ENCODE measurements at places on chromosomes 16 and 17.

GRCh38 chr16:920051-920681 is 50.6 kb downstream of the LMF1 start:
- DNase-seq, result no peak

GRCh38 chr17:78563189-78564145 is 13.7 kb downstream of the DNAH17 start:
- DNase-seq, result no peak

DNA sequence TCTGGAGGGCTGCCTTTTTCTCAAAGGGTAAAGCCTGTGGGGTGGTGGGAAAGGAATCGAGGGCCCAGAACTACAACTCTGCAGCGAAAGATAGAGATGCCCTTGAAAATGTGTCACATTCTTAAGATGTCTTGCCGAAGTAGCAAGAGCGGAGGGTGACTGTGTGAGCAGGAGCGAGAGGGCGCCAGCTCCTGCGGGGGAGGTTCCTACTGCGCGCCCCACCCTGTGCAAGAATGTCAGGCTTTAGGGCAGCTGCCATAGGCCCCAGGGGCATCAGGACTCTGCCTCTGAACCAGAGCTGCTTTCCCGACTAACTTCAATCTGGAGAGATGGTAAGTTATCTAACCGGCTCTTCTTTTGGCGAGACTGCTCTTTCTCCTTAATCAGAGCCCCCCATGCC is 11.8 kb upstream of the ITGAE start:
- no peak for DNase-seq

GRCh38 chr17:1186214-1186820 is 6.5 kb upstream of the ABR start:
- DNase-seq, result no peak

DNA sequence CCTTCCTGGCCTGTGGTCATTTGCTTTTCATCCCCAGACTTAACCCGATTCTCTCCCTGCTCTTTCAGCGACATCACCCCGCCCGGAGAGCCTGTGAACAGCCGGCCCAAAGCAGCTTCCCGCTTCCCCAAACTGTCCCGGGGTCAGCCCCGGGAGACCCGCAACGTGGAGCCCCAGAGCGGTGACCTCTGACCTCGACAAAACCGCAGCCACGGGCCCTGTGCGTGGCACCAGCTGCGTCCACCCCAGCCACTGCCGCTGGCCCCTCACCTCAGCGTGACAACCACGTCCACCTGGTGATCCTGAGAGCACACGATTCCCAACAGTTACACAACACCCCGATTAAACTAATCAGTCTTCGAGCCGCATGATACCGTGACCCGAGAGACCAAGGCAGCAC is 235.2 kb downstream of the CPPED1 start:
- no peak for DNase-seq

- DNase-seq, result no peak
Observed at GRCh38 chr16:24685539-24686432, 43.7 kb upstream of the TNRC6A start.

- DNase-seq, result no peak
Observed at GRCh38 chr16:12132290-12132689, 155.8 kb downstream of the SNX29 start.

DNA sequence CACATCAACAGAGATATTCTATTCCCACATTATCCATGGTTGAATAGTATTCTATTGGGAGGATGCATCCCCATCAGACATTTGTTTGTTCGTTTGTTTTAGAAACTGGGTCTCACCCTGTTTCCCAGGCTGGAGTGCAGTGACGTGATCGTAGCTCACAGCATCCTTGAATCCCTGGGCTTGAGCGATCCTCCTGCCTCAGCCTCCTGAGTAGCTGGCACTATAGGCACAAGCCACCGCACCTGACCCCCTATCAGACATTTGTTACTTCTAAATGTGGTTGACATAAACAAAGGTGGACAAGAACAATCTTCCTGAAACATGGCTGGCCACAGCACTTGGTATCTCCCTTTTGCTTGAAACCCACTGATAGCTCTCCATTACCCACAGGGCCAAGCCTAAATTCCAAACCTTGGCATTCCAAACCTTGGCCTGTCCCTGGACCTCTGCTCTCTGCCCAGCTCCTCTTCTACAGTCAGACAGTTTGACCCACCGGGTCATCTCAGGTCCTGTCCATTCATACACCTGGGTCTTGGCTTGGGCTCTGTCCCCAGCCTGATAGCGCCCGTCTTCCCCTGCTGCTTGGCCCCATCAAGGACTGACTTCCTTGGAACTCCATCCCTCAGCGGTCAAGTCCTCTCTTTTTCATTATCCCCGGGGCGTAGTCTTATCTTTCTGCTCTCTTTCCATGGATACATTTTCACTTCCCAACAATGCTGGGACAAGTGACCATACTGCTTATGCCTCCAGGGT is 1.5 kb upstream of the PRR29 start:
- DNase-seq, result no peak

DNA sequence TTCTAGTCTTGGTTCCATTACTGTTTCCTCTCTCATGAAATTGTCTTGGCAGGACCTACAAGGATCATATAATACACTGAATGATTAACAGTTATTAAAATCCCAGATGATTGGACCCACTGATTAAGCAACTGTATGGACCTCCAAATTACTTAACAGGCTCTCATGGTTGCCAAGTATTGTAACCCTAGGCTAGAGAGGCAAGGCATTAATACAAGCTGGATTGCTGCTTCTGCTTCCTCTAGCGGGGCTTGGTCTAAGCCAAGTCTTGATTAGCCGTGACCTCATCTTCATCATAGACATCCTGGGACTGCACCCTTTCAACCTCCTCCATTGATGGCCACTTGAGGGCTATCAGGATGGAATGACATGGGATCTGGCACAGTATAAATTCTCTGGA is 46.9 kb downstream of the SYCE1L start:
- DNase-seq, result no peak

DNA sequence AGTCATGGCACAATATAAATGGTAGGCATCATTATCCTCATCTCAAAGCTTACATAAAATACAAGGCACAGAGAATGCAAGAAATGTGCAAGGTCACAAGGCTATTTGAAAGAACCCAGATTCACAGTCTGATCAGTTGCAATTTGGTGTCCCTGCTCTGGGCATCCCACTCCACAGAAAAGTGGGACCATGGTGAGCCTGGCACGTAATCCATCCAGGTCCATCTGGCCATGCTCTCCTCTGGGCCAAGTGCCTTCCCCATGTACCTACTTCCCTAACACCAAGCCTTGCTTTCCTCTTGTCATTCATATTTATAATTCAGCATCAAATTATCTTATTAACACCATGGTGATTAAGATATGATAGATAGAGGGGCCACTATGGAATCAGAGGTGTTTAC is 390.0 kb downstream of the CDH11 start:
- no peak for DNase-seq

DNA sequence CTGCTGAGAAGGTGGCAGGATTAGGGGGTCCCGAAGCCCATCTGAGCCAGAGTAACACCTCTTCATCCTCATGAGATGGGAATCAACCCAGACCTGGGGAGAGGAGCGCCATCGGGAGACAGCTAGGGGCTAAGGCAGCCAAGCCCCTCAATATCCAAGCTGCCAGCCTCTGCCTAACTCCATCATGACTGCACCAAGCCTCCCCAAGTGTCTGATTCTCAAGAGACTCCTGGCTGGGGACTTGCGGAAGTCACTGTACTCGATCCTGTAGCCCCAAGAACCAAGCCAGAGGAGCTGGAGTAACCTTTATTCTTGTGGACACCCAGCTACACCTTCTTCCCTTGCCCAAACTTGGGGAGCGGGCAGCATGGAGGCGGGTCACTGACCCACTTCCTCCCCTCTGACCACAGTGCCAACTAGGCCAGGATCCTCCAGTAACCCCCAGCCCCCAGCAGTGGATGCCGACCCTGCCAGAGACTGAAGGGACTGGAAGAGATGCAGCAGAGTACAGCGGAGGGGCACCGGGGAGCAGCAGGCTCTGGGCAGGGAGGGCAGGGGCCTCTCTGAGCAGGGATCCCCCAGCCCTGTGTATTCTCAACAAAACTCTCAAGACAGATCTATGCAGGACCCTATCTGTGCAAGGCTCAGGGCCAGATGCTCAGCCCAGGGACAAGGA is 13.3 kb downstream of the HDAC5 start:
- no peak for DNase-seq

DNA sequence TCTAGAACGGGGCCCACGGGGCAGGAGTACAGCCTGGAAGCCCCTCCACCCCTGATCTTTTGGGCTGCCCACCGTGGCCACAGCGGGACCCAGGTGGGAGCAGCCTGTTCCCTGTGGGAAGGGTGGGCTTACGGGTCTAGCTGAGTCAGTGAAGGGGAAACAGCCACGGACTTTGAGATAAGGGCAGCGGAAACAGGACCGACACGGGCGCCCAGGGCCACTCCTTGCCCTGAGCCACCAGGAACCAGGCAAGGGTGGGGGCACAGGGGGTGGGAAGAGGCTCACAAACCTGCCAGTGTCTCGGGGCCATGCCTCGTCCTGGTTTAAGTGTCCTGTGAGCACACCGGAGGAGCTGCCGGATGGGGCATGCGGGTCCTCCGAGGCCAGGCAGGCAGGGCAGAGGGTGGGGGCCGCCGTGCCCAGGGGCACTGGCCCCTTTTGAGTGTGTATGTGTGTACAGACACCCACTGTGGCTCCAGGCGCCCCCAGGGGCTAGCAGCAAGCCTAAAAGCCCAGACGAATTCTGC is 47.6 kb upstream of the PVALEF start:
- DNase-seq, result no peak

GRCh38 chr17:80112471-80113032 is 11.2 kb downstream of the GAA start:
- DNase-seq, result no peak

- no peak for DNase-seq
Observed at GRCh38 chr17:50319306-50320004, 26.5 kb upstream of the XYLT2 start.

DNA sequence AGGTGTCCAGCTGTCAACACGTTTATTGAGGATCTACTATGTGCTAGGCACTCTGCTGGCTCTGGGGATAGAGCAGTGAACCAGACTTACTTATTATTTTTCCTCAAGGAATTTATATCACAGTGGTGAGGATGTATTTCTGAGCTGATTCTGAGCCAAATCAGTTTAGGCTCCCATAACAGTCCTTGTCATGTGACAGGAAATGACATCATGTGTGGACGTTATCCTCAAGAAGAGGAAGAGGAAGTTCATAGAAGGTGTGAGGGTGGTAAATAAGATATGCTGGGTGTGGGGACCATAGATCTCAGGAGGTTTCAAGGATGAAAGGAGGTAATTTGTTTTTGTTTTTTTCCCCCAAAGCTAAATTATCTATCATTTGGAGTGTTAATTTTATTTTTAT is 873.5 kb upstream of the EEF2KMT start:
- DNase-seq, result no peak

DNA sequence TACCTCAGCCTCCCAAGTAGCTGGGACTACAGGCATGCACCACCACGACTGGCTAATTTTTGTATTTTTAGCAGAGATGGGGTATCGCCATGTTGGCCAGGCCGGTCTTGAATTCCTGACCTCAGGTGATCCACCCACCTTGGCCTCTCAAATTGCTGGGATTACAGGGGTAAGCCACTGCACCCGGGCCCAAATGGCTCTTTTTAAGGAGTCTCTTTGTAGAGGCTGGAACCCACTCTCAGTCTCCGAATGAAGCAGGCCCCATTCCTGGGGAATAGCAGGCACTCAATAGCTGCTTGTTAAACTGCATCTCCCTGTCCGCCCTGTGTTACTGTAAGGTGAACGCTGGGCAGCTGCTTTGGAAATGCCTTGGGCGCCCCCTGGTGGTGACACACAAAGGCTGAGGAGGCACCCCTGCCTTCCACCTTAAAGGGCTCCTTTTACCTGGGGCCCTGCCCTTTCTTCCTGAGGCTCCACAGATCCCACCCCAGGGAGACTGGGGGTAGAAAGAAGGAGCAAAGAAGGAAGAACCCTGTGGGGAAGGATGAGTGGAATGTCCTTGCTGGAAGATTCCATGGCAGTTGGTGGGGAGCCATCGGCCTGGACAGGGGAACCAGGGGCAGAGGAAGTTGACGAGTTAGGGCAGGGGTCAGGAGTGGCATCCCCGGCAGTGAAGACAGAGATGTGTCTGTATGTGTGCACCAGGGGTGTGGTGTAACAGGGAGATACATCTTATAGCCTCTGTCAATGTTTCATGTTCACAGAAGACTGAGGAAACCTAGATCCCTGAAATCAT is 6.1 kb upstream of the SP2 start:
- peak; percentile 95 for DNase-seq

DNA sequence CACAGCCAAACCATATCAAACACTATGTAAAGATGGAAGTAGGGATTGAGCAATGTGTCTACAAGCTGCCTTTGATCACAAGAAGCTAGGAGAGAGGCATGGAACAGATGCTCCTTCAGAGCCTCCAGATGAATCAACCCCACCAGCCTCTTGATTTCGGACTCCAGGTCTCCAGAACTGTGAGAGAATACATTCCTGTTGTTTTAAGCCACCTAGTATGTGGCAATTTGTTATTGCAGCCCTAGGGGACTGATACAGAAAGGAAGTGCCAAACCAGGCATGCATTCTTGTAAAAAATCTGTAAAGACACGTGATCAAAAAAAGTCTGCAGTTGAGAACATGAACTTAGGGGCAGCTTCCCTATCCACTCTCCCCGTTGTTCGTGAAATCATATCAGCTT is 91.1 kb downstream of the C17orf67 start:
- DNase-seq, result no peak

DNA sequence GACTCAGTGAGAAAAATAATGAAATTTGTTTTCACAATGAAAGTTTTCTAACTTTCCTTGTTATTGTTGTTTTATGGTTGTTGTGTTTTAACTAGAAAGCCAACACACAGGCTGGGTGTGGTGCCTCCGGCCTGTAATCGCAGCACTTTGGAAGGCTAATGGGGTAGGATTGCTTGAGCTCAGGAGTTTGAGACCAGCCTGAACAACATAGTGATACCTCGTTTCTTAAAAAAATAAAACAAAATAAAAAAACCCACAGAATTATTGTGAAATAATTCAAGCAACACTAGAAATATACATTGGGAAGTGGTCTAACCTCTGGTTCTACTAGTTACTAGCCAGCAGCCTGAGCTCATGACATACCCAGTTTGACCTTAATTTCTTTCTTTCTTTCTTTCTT is 630 bp downstream of the MILR1 start:
- DNase-seq, result no peak

GRCh38 chr16:70250748-70251628 is 752 bp downstream of the EXOSC6 start:
- DNase-seq, result no peak

DNA sequence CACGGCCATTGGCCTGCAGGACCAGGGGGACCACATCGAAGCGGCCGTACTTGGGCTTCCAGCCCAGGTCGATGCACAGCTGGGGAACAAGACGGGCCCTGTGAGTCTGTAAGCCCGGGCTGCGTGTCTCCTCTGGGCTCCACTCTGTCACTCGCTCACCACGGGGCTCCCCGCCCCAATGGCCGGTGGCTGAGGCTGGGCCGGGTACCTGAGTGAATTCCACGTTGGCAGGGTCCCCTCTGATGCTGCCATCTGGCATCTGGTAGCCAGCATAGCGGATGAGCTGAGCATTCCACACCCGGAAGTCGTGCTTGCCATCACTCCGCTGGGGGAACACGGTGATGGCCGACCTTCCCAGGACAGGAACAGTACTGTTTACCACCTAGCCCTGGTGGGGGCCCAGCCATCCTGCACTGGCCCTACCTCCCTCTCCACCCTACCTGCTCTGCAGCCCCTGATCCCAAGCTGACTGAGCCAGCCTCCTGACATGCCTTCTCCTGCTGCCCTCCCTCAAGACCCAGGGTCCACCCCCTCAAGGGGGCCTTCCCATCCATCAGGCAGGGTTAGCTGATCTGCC is 19.4 kb downstream of the NOS2 start:
- DNase-seq, result no peak

GRCh38 chr17:1486802-1487695 is 5.4 kb downstream of the MYO1C start:
- DNase-seq, result peak; percentile 58

- DNase-seq, result peak; percentile 94
Observed at GRCh38 chr17:7329374-7329996, 350 bp upstream of the NEURL4 start.

All from stimulated activated CD4-positive, alpha-beta T cell treated with anti-CD3 and anti-CD28 coated beads, Interleukin-2, amount 100 ng/mL, for 48 hours (primary cell).